ENCODE measurements at places on chromosomes 1 and 21. TPM values are rescaled to one million over a fixed set of nuclear protein-coding genes. Genes with fewer than 3 reads are reported as not detected.

The TAS1R1 gene
- total RNA-seq = not detected

The BTBD8 gene
- total RNA-seq = 13.4 TPM

The CDA gene
- total RNA-seq = not detected

The RXRG gene
- total RNA-seq = 10.4 TPM

The HRNR gene
- not detected for total RNA-seq

The KCNJ15 gene
- total RNA-seq = not detected

The NCF2 gene
- not detected for total RNA-seq

The CASP9 gene
- 12.8 TPM for total RNA-seq

The BMP8B gene
- total RNA-seq = 0.12 TPM

The TRPM2 gene
- not detected for total RNA-seq

The SPRR2F gene
- not detected for total RNA-seq

The PRAMEF27 gene
- not detected for total RNA-seq

The ADGRB2 gene
- 15.8 TPM for total RNA-seq

The SPRR5 gene
- not detected for total RNA-seq

The OR2T8 gene
- not detected for total RNA-seq

The TMOD4 gene
- total RNA-seq = 0.76 TPM

The CCDC17 gene
- 3.8 TPM for total RNA-seq

The TEDDM1 gene
- total RNA-seq = not detected

The TDRD10 gene
- not detected for total RNA-seq

The HSPA6 gene
- total RNA-seq = not detected

The ZBTB48 gene
- total RNA-seq = 39.0 TPM

The DMRTA2 gene
- total RNA-seq = 0.42 TPM

The TAS1R3 gene
- total RNA-seq = 1.3 TPM
